ENCODE measurements at places on chromosomes 12 and 14.

DNA sequence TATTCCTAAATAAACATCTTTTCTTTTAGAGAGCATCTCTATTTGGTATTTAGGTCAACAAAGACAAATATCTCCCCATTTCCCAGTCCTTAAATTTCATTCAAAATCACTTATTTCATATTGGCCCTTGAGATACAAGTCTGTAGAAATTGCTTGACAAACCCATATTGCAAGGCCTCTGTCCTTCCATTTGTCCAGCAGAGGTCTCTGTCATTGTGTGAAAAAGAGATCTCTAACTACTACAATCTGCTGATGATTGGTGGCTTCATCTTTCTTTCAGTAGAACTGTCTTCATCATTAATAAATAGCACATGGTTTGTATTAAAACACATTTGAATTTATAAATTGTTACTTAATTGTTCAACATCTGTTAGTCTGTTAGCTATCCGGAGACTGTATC is 252.6 kb downstream of the ACSS3 start:
- DNase-seq, result peak; percentile 1

DNA sequence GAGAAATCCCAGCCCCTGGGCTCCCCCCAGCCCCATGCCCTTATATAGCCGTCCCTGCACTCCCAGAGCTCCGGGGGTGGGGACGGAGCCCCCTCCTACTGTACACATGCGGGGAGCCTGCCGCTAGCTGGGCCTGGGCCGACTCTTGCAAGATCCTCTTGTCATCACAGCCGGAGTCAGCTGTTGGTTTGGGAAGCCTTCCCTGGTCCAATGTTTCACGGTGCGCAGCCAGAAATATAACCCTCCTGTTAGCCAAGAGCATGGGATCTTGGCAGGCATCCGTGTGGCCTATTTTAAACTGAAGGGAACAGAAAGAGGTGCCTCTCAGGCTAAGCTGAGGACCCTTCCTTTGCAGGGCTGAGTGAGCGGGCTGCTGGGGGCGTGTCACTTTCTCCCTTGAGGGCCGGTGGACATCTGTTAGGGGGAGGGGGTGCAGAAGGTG is 175.3 kb downstream of the TSPAN9 start:
- no peak for DNase-seq

GRCh38 chr12:48183876-48184548 is 568 bp downstream of the CCDC184 start:
- no peak for DNase-seq

GRCh38 chr12:91896286-91897024 is 249.2 kb downstream of the BTG1 start:
- DNase-seq, result no peak

- DNase-seq, result no peak
Observed at GRCh38 chr14:57870686-57871457, 5.0 kb upstream of the SLC35F4 start.

- no peak for DNase-seq
Observed at GRCh38 chr14:79395061-79395460, 816.2 kb downstream of the DIO2 start.

DNA sequence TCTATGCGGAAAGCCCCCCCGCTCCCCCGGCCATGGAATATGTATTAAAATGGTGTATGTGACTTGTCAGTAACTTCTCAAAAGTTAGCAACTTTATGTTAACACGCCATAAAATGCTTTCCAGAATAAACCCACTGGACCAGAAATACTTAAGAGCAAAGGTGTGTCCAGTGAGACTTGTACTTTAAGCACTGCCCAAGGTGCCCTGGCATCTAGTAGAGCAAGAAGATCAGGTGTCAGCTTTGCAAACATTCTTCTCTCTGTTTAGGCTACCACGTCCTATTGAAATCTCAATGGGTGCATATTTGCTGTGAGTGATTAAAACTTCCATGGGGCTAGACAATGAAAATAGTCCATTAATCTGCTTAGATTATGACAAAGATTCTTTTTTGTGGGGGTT is 201.2 kb downstream of the ESR2 start:
- no peak for DNase-seq

DNA sequence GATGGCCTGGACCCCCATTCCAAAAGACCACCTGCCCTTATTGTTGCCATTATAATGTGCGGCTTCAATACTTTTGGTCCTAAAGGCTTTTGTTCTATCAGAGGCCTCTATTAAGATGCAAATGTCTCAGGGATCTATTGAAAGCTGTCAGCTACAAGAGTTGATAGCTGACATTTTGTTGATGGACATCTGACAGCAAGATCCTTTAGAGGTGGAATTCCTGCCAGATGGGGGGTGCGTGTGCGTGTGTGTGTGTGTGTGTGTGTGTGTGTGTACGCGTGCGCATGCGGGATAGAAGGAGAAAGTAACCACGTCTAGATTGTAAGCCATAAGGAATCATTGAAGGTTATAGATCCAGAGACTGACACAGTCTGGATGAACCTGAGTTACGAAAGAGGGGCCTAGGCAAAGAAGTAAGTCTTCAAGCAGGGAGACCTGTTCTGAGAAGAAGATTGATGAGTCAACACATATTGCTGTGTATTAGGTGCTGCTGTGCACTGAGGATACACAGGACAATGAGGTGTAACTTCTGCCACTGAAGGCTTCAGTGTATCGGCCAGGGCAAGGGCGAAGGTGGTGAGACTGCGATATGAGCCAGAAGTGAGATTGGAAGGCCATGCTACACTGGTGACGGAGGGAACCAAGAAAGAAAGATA is 89.2 kb downstream of the PRMT8 start:
- DNase-seq, result no peak

DNA sequence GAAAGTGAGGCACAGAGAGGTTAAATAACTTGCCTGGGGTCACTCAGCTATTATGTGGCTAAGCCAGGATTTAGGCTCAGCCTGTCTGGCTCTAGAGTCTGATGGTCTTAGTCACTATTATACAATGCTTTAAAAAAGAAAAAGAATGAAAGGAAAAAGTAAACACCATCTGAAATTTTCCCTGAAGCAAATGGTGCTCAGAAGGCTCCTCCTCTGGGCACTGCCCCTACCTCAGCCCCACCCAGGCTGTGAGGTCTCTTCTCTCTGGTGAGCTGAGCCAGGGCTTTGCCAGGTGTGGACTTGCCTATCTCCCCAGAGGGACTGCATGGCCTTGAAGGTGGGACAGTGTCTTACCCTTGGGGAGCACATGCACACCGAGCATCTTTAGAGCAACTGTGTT is 117.5 kb upstream of the DYRK2 start:
- DNase-seq, result no peak

GRCh38 chr12:21054334-21054733 is 76.7 kb upstream of the SLCO1B1 start:
- no peak for DNase-seq

DNA sequence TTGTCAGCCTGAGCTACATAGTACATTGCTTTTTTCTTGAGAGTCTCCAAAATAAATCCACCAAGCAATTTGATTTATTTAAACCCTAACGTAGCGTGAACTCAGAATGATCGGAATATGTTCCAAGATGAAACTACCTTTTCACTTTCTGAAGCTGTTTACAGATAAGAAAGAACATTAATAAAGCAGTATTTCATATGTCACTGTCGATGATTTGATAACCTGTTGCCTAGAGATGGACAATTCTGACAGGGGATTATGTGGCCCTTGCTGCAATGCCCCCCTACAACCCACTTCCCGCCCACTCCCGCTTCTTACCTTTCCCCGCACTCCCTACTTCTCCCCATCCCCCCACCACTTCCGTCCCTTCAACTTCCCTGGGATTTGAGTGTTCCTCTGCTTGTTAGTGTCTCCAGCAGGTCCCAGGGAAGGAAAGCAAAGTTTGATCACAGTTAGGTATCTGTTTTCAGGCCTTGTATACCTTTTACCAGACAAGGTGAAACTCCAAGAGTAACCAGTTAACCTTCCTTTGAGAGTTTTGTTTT is 229.2 kb upstream of the HMGA2 start:
- DNase-seq, result no peak

- no peak for DNase-seq
Observed at GRCh38 chr12:44976246-44976645, 74.7 kb downstream of the DBX2 start.

DNA sequence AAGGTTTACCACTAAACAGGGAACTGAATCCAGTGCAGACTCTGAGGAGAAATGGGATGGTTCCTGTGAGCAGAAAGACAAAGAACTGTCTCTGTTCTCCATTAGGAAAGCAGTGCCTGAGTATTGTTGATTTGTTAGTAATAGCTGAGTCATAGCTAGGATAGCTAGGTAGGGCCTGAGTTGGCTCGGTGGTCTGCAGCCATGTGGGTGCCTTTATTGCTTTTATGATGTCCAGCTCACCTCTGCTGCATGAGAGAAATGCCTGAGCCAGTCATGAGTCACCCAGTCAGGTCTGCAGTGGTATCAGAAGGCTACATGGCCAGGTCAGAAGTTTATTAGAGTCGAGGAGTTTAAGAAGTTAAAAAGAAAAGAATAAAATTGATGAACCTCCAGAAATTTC is 24.2 kb downstream of the TRHDE start:
- no peak for DNase-seq

- DNase-seq, result no peak
Observed at GRCh38 chr14:65639216-65639615, 226.7 kb downstream of the FUT8 start.

DNA sequence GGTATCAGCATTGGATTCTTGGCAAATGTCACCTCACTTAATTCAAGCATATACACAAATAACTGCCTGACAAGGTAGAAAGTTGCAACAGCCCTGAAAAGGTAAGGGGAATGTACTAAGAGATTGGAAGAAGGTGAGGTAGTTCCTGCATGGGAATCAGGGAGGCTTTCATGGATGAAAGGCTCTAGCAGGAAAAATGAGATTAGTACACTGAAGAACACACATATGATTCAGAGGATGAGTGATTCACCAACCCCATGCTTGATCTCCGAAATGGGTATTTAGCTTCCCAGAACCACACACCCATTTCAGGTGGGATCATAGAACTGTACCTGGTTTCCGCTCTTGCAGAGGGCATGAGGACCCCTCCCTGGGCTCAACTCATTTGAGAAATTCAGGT is 65.8 kb downstream of the PAH start:
- DNase-seq, result no peak
